Aorta (tissue), 5 donors: ENCODE measurements at places on chromosomes 3 and 15. TPM values are rescaled to one million over a fixed set of nuclear protein-coding genes. Genes with fewer than 3 reads are reported as not detected.

Gene KCNMB3
- total RNA-seq = 6.2 TPM

DNA sequence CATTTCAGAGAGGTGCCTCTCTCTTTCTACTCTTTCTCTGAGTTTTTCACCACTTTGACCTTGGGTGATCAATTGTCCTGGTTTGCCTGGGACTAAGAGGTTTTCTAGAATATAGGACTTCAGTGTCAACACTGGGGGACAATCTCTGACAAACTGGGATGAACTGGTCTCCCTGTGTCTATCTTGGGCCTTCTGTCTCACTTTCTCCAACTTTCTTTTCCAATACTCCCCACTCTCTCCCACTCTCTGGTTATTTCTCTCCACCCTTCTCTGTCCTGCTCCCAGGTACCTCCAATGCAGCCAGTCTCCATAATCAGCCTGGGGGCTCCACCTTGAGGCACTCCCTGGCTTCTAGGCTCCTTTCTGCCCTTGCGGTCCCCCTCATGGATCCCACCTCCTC, 4.7 kb upstream of the ITGA11 start:
- no peak for DNase-seq

- DNase-seq = no peak
These were observed 32.1 kb upstream of the PIAS1 start for GRCh38 chr15:68022061-68022460.

- DNase-seq = no peak
These were observed 94.0 kb upstream of the IQSEC1 start for GRCh38 chr3:13167064-13167743.

DNA sequence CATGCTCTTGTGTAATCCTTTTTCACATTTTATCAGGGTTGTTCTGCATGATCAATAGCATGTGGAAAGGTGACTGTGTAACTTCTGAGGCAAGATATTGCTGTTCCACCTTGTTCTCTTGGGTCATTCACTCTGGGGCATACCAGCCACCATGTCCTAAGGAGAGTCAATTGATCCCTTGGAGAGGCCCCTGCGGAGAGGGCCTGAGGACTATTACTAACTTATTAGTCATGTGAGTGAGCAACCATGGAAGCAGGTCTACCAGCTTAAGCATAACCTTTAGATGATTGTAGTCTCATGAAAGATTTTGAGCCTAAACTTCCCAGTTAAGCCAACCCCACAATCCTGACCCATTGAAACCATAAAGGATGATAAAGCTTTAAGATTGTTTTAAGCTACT, 22.0 kb upstream of the COL6A5 start:
- no peak for DNase-seq

GRCh38 chr15:48642795-48643194, 2.7 kb downstream of the FBN1 start:
- DNase-seq = no peak
